Activated T-helper 2 cell treated with anti-CD3 and anti-CD28 coated beads, Interferon-gamma antibody, Interleukin-2, Interleukin-4, amounts not matched to agents 10 μg/mL and 5 μg/mL and 100 μg/mL, durations not matched to agents 14 hours and 24 hours and 36 hours (primary cell): ENCODE measurements at places on chromosomes 1 and 21. TPM values are rescaled to one million over a fixed set of nuclear protein-coding genes. Genes with fewer than 3 reads are reported as not detected.

GRCh38 chr1:31058012-31058411 is 7.5 kb downstream of the PUM1 start:
- H3K27me3 ChIP-seq = no peaks in the 10 kb centered on the region
- H3K4me1 ChIP-seq = peaks cover 45% of the 10 kb centered on the region
- peaks cover 67% of the 10 kb centered on the region for H3K36me3 ChIP-seq
- peak overlapping the region; percentile 47 for H3K27ac ChIP-seq
- DNase-seq = no peak
- peak overlapping the region; percentile 38 for H3K4me3 ChIP-seq

DNA sequence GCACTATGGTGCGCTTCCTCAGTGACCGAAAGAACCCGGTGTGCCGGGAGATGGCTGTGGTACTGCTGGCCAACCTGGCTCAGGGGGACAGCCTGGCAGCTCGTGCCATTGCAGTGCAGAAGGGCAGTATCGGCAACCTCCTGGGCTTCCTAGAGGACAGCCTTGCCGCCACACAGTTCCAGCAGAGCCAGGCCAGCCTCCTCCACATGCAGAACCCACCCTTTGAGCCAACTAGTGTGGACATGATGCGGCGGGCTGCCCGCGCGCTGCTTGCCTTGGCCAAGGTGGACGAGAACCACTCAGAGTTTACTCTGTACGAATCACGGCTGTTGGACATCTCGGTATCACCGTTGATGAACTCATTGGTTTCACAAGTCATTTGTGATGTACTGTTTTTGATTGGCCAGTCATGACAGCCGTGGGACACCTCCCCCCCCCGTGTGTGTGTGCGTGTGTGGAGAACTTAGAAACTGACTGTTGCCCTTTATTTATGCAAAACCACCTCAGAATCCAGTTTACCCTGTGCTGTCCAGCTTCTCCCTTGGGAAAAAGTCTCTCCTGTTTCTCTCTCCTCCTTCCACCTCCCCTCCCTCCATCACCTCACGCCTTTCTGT is 7.3 kb upstream of the PIGV start:
- H3K4me1 ChIP-seq = peaks cover 31% of the 10 kb centered on the region
- no peak overlapping the region for H3K27ac ChIP-seq
- H3K27me3 ChIP-seq = no peaks in the 10 kb centered on the region
- peaks cover 66% of the 10 kb centered on the region for H3K36me3 ChIP-seq
- H3K4me3 ChIP-seq = no peak overlapping the region

DNA sequence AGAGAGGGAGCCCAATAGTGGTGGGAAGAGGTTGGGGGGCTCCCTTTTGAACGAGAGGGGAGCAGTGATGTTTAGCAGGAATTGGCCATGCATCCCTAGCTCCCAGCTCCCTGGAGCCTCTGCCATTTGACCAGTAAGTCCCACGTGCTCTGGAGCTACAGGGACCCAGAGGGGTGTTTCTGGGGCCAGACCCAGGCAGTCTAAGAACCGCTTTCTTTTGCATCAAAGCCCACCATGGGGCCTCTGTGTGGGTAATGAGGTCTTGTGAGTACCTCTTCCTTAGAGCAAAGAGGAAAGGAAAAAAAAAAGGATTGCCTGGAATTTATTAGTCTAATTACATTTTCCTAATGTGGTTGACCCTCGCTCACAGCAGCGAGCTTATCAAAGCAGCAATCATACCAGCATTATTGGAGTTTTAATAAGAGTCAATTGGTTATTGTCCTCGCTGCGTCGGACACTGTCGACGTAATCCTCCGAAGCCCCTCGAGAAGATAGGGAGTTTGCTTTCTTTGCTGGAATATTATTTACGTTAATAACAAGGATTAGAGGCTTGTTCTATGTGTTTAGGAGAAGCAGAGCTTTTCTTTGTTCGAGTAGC is 17.6 kb downstream of the ACTL8 start:
- H3K27me3 ChIP-seq = no peaks in the 10 kb centered on the region
- no peak overlapping the region for H3K4me3 ChIP-seq
- H3K27ac ChIP-seq = no peak overlapping the region
- no peaks in the 10 kb centered on the region for H3K36me3 ChIP-seq
- H3K4me1 ChIP-seq = no peaks in the 10 kb centered on the region
- DNase-seq = no peak

DNA sequence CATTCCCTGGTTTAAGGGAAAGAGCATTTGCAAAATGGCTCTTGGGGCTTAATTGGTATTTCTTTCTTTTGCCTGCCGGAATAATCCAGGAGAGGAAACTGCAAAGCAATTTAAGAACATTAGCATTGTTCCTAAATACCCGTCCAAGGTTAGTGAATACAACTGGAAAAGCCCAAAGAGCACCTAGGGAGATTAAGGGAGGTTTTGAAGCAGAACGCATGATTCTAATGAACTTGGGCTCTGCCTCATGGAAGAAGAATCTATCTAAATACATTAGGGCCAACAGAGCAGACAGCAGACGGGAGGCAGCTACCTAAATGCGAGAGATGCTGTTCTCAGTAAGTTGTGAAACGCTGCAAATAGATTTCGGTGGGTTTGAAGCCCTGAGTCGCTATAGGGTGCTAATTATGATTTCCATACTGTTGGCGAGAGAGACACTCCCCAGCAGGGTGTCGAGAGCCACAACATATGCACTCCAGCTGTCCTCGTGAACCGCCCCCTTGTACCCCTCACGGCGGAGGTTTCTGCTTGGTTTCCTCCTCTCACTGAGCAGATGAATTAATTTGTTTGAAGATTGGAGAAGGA is 326.7 kb upstream of the CAMK1G start:
- no peak overlapping the region for H3K27ac ChIP-seq
- no peaks in the 10 kb centered on the region for H3K27me3 ChIP-seq
- DNase-seq = no peak

- H3K4me3 ChIP-seq = no peak overlapping the region
- H3K27me3 ChIP-seq = no peaks in the 10 kb centered on the region
- DNase-seq = no peak
- no peak overlapping the region for H3K27ac ChIP-seq
Measured at GRCh38 chr1:168763031-168763430, 34.0 kb upstream of the DPT start.

DNA sequence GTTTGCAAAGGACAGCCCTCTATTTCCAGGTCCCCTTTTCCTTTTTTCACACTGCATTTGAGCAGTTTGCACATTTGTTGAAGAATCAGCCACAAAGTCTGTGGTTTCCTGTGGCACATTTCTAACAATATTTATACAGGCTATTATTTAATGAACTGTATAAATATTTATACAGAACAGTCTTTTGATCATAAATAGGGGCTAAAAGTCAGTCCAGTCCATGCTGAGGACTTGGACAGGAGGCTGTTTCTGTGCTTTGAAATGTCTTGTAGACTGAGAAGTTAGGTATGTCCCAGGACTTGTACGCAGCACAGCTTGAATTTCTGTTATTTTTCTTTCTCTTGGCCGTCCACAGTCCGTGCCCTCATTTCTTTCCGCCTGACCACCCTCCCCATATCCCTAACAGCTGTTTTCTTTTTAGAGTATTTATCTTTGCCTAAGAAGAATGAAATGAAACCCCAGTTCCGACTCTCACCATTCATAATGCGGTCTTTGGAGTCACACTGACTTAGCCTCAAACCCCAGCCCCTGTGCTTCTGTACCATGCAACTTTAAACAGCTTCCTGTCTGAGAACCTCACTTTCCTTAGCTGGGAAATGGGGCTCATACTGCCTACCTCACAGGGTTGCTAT is 19.7 kb downstream of the FGGY start:
- DNase-seq = no peak
- H3K27ac ChIP-seq = no peak overlapping the region
- peaks cover 11% of the 10 kb centered on the region for H3K36me3 ChIP-seq

DNA sequence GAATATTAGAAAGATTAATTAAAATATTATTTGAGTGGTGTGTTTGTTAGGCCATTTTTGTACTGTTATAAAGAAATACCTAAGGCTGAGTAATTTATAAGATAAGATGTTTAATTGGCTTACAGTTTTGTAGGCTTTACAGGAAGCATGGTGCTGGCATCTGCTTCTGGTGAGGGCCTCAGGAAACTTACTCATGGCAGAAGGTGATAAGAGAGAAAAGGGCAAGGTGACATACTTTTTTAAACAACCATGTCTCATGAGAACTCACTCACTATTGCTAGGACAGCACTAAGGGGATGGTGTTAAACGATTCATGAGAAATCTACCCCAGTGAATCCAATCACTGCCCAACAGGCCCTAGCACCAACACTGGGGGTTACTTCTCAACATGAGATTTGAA is 56.7 kb upstream of the RGS21 start:
- no peak overlapping the region for H3K27ac ChIP-seq
- H3K4me3 ChIP-seq = no peak overlapping the region
- H3K27me3 ChIP-seq = no peaks in the 10 kb centered on the region
- no peaks in the 10 kb centered on the region for H3K4me1 ChIP-seq
- no peaks in the 10 kb centered on the region for H3K36me3 ChIP-seq

DNA sequence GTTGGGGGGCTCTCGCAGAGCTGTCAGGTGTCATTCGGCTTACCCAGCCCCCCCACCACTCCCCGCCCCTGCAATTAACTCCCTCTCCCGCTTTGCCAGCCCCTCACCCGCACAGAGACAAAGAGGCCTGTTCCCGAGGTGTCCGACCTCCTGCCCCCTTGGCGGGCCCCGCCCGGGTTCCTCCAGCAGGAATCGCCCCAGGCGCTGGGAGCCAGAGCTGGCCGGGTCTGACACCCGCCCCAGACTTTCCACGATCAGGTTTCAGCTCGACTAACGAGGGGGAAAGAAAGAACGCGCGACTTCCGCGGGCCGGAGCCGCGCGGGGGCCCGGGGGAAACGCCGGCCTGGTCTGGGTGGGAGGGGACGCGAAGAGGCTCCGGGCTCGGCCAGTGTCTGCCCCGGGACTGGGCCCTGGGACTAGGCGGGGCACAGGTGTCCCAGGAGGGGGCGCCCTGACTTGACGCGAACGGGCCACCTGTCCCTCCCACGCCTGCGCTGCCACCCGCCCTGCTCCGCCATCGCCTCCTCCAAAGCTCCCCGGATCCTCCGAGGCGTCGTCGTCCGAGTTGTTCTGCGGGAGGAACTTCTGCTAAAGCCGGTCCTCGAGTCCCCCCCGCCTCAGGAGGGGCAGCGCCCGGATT is 36.4 kb upstream of the HHAT start:
- no peak for DNase-seq
- peaks cover 56% of the 10 kb centered on the region for H3K27me3 ChIP-seq
- no peaks in the 10 kb centered on the region for H3K36me3 ChIP-seq
- H3K4me1 ChIP-seq = no peaks in the 10 kb centered on the region
- H3K27ac ChIP-seq = no peak overlapping the region

DNA sequence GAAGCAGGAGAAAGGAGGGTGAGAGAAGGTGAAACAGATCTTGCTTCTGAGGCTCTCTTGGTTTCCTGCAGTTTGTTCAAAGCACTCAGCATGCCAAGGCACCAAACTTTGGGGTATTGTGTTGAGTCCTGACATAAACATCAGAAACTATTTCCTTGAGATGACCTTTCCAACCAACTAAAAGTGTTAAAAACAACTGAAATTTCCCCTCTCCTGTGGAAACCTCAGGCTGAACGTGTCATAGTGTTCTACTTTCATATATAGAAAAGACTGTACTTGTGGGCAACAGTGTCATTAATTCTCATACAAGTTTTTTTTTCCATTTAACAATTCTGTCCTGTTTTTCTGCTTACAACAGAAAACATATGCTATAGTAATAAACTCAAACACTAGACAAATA is 6.3 kb upstream of the LYST start:
- no peaks in the 10 kb centered on the region for H3K27me3 ChIP-seq
- peak overlapping the region; percentile 70 for H3K4me3 ChIP-seq
- H3K4me1 ChIP-seq = peaks cover 61% of the 10 kb centered on the region
- H3K27ac ChIP-seq = peak overlapping the region; percentile 98
- DNase-seq = no peak
- peaks cover 4% of the 10 kb centered on the region for H3K36me3 ChIP-seq

The PGLYRP3 gene
- not detected in 2 replicates for total RNA-seq

The RNF207 gene
- 54.4 and 58.4 TPM in 2 replicates for total RNA-seq

DNA sequence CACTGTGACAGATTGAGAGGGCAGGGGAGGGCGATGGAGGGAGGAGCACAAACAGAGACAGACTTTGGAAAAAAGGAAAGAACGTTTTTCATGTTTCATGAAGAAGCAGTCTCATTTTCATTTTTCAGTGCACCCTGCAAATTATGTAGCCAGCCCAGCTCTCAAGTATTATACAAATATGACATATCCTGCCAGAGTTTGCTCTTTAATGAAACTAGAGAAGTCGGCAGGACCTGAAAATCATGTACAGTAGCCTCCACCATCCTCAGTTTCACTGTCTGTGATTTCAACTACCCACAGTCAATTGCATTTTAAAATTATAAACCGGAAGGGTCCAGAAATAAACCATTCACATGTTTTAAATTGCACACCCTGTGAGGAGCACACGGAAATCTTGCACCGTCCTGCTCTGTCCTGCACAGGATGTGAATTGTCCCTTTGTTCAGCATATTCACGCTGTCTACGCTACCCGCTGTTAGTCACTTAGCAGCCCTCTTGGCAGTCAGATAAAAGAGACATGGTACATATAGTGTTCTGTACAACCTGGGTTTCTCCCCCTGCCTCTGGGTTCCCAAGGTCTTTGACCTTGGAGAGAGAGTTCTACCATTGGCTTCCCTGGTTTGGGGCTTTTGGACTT is 13.6 kb upstream of the ADARB1 start:
- H3K27ac ChIP-seq = no peak overlapping the region
- DNase-seq = no peak
- H3K27me3 ChIP-seq = peaks cover 21% of the 10 kb centered on the region
- H3K4me3 ChIP-seq = no peak overlapping the region
- no peaks in the 10 kb centered on the region for H3K4me1 ChIP-seq

The SPRR1A gene
- total RNA-seq = not detected in 2 replicates

The TNFSF18 gene
- not detected in 2 replicates for total RNA-seq

The OR6K3 gene
- total RNA-seq = not detected in 2 replicates

GRCh38 chr21:33374080-33374449 is 29.1 kb upstream of the IFNGR2 start:
- H3K4me1 ChIP-seq = peaks cover 8% of the 10 kb centered on the region
- H3K4me3 ChIP-seq = no peak overlapping the region
- H3K36me3 ChIP-seq = no peaks in the 10 kb centered on the region
- no peak for DNase-seq

GRCh38 chr1:24908591-24909259 is 21.4 kb downstream of the RUNX3 start:
- peaks cover 8% of the 10 kb centered on the region for H3K4me1 ChIP-seq
- H3K27ac ChIP-seq = no peak overlapping the region
- DNase-seq = no peak
- no peak overlapping the region for H3K4me3 ChIP-seq
